Bronchial epithelial cell (primary cell): ENCODE measurements at places on chromosomes 13 and 19. TPM values are rescaled to one million over a fixed set of nuclear protein-coding genes. Genes with fewer than 3 reads are reported as not detected.

The URAD gene
- not detected in 2 replicates for total RNA-seq

GRCh38 chr19:28294395-28294794, 918.6 kb downstream of the UQCRFS1 start:
- DNase-seq: no peak

The CEBPA gene
- total RNA-seq: 10.8 and 17.4 TPM in 2 replicates

The FPR2 gene
- not detected in 2 replicates for total RNA-seq

GRCh38 chr19:17037184-17037583, 10.6 kb upstream of the CPAMD8 start:
- no peak for DNase-seq
